CD8-positive, alpha-beta T cell (primary cell): ENCODE measurements at places on chromosomes 12 and 14. TPM values are rescaled to one million over a fixed set of nuclear protein-coding genes. Genes with fewer than 3 reads are reported as not detected.
A peak's percentile ranks its signal among the peaks of the same experiment; 100 is the strongest.

- no peak for DNase-seq
These were observed 60.5 kb downstream of the DDX51 start for GRCh38 chr12:132083614-132083940.

The AKAP6 gene
- 2.4 TPM for total RNA-seq

The HOXC12 gene
- not detected for total RNA-seq

- peak; percentile 45 for DNase-seq
These were observed 417.6 kb downstream of the PCNX1 start for GRCh38 chr14:71324767-71325272.

DNA sequence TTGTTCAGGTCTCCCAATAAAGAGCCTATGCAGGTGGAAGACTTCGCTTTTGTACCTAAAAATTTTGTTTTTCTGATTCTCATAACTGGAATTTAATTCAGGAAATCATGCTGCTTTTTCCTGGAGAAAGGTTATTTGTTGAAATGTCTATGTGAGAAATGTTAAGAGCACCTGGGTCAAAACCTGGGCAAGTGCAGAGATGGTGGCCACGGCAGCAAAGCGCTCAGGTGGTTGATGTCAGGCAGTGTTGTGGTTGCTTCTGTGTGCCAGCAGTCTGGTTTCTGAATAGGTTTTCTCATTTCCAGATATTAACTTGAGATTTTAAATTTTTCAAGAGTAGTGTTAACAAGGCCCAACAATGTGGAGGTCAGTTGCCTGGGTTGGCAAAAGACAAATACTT, 96.2 kb downstream of the ESR2 start:
- DNase-seq = no peak

The BMP4 gene
- total RNA-seq = not detected

GRCh38 chr12:20483776-20484175, 115.4 kb downstream of the PDE3A start:
- no peak for DNase-seq

The RHOJ gene
- not detected for total RNA-seq

- DNase-seq = no peak
These were observed 439.1 kb downstream of the FOXG1 start for GRCh38 chr14:29205658-29206057.

GRCh38 chr12:90816353-90817089, 138.5 kb downstream of the CCER1 start:
- no peak for DNase-seq

- no peak for DNase-seq
These were observed 34.5 kb downstream of the RTN1 start for GRCh38 chr14:59836116-59836515.

DNA sequence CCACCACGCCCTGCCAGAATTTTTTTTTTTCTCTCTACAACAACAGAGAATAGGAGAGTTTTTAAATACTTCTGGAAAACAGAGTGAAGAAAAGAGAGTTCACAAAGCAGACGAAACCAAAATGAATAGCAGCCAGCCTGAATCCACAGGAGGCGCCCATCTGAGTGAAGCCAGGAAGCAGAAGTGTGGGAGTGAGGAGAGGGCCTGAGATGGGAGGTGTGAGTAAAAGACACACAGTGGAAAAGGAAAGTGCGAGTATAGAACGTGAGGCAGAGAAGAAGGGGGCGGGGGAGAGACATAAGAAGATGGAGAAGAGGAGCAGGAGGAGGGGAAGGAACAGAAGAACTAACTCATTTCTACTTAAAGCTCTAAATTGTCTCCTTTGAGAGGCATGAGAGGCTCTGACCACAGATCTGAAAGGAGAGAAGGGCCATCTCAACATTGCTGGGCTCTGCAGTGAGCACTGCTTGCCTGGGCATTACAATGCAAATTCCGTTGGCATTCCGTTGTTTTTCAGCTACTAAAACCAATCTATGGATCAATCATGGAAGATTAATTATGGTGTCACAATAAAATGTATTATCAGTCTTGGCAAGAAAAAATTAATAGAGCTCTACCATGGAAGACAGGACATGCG, 140.1 kb upstream of the CPSF6 start:
- DNase-seq = no peak

The RNU4-1 gene
- 1,572 TPM for total RNA-seq

GRCh38 chr12:123063535-123063934, 83.1 kb downstream of the ARL6IP4 start:
- peak; percentile 28 for DNase-seq

GRCh38 chr12:120640861-120641833, 721 bp downstream of the CABP1 start:
- DNase-seq = peak; percentile 26

The ITGA7 gene
- total RNA-seq = 1.0 TPM

- no peak for DNase-seq
These were observed 872.0 kb upstream of the FLRT2 start for GRCh38 chr14:84657911-84658310.

DNA sequence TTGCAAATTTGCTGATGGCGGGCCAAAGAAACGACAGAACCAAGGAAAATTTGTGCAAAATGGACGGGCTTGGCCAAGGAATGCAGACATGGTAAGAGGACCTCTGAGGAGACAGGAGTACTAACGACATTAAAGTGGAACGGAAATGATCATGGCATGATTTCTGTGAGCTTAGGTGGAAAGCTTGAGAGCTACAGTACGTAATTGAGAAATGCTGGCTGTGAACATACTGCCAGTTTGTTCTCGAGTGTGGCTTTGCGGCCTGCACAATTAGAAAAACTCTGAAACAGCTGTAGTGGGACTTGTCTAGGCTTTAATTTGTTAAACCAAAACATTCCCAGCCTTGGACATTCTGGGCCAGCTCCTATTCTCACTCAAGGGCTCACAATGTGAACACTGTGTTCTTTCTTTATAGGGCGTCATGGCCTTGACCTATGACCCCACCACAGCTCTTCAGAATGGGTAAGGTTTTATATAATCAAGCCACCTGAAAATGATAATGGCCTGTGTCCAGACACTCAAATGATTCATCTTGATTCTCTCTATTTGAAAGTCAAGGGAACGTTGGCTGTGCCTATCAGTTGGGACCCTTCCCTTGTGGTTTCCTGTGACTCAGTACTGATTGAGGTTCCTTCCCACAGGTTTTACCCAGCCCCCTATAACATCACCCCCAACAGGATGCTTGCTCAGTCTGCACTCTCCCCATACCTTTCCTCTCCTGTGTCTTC, 48.5 kb downstream of the BAZ2A start:
- no peak for DNase-seq

- no peak for DNase-seq
These were observed 29.8 kb downstream of the GPATCH2L start for GRCh38 chr14:76181546-76181945.

DNA sequence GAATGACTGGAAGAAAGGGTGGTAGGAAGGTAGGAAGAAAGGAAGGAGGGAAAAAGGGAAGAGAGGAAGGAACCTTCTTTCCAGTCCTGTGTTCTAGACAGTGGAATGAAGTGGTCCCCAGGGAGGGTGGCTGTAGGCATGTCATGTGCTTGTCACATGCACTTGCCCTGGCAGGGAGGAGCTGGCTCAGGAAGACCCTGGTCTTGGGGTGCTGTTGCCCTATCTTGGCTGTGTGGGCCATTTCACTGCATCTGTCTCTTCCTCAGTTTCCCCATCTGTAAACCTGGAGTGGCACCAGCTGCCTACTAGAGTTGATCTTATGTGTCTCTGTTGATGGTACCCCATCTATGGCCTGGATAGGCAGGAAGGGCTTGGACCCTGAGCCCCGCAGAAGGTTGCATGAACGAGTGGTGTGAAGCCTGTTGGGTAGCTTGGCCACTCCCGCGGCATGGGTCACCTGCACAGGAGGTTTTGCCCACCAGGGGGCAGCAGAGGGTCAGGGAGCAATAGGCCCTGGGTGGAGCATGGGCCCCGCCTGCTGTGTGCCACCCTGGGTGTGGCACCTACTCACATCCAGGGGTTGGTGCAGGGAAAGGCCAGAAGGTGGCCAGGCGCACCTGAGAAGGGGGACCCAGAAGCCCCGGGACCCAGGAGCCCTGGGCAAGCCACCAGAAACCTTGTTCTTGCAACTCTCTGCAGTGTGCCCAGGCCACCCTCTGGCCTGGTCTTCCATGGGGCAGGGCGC, 25.1 kb downstream of the MEG3 start:
- peak; percentile 89 for DNase-seq

The PPP1R36 gene
- 0.22 TPM for total RNA-seq

- DNase-seq = no peak
These were observed 42.6 kb downstream of the TRAF3 start for GRCh38 chr14:102819747-102820330.

GRCh38 chr12:113474635-113475436, 3.2 kb upstream of the LHX5 start:
- DNase-seq = no peak

DNA sequence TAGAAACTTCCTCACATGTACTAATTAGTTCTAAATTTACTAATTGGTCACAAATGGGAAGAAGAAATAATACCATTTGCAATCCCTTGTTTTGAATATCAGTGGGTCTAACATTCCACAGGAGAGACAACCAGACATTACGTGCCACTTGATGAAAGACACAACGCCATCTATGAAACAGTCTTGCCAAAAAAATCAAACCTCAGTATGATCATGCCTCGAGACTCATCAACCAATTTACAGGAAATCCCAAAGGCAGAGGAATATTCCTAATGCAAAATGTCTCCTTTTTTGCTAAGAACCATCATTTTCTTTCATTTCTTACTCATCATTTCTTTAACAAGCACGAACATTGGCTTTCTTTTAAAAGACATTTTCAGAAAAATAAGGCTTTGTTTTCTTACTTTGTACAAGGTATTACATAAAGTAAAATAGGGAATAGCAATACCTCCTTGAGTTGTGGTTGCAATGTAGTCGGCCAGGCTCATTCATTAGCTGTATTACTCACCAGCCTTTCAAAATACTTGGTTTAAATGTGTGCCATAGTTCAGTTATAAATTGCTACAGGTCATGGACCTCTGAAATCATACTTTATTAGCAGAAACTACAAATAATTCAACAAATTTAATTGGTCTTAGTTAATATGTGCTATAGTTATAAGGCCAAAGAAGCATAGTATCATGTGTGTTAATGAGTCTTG, 436.2 kb upstream of the FLRT2 start:
- DNase-seq = no peak

The PRPF39 gene
- 64.5 TPM for total RNA-seq
